ENCODE measurements at places on chromosomes 7 and 10. TPM values are rescaled to one million over a fixed set of nuclear protein-coding genes. Genes with fewer than 3 reads are reported as not detected.

The ZNF503 gene
- total RNA-seq, result not detected

DNA sequence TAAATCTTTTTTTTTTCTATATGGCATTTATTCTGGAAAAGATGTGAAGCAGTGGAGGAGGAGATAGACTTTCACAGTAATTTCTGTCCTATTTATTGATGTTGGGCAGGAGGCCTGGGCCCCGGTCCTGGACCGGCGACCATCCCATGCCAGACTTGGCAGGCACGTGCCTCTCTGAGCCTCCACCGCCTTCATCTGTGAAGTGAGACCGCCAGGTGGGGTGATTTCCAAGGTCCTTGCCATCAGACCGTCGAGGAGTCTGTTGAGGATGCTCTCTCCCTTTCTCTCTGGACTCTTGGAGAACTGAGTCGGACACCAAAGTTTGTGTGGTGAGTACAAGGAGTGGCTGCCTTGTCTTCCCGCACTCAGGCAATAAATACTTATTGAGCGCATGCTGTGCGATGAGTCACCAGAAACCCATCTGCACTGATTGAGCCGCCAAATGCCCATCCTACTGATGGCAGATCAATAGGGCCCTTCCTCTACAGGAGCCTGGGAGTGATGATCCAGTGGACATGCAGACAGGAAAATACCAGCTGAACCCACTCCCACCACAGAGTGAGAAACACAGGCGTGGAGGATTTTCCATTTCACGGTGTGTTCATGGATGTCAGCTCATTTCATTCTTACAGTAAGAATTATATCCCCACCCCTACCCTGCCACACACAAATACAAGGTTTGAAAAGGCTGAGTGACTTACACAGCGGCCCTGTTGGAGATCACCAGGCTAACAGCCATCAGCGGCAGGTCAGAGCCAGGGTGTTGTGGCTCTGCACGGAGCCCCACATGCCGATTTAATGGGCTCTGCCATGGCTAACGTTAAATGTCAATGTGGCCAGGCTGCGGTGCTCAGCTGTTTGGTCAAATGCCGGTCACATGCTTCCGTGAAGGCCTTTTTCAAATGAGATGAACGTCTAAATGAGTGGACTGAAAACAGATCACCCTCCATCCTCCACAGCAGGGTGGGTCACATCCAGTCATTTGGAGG lies 11.5 kb upstream of the PRKAG2 start:
- no peak for DNase-seq

DNA sequence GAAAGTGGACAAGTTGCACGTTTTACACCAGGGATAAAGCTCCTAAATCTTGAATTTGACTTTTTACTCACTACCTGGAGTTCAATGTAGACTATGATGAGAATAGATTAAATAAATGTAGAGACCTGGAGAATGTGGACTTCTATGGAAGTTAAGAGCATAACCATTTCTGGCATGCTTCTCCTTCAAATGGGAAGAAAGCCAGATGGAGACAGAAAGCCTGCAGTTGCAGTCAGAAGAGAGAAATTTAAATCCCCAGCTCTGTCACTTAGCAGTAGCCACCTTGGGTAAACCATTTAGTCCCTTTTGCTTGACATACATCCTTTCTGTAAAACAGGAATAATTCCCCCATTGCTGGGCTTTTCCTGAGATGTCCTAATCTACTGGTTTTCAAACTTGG lies 355.3 kb upstream of the AUTS2 start:
- DNase-seq, result no peak

The SYNPO2L gene
- total RNA-seq, result 0.08 TPM

- no peak for DNase-seq
Observed at GRCh38 chr7:15341817-15342216, 220.0 kb downstream of the AGMO start.
